Activated T-cell treated with anti-CD3 and anti-CD28 coated beads, Interleukin-2, amount 50 U/mL, for 72 hours (primary cell): ENCODE measurements at places on chromosomes 16 and 17.

DNA sequence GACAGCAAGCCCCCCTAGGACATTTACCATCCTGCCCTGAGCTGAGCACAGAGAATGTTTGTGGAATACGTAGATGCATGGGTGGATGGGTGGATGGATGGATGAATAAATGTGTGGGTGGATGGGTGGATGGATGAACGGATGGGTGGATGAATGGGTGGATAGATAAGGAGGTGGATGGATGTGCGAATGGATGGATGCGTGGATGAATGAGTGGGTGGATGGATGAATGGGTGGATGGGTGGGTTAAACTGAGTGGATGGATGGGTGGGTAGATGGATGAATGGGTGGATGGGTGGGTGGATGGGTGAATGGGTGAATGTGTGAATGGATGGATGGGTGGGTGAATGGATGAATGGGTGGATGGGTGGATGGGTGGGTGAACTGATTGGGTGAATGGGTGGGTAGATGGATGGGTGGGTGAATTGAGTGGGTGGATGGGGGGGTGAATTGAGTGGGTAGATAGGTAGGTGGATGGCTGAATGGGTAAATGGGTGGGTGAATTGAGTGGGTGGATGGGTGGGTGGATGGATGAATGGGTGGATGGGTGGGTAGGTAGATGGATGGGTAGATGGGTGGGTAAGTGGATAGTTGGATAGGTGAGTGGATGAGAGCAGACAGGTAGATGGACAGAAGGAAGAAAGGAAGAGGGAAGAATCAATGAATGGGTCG, 5.2 kb downstream of the TMC6 start:
- DNase-seq, result no peak

GRCh38 chr17:43591779-43592562, 45.8 kb upstream of the ETV4 start:
- no peak for DNase-seq

DNA sequence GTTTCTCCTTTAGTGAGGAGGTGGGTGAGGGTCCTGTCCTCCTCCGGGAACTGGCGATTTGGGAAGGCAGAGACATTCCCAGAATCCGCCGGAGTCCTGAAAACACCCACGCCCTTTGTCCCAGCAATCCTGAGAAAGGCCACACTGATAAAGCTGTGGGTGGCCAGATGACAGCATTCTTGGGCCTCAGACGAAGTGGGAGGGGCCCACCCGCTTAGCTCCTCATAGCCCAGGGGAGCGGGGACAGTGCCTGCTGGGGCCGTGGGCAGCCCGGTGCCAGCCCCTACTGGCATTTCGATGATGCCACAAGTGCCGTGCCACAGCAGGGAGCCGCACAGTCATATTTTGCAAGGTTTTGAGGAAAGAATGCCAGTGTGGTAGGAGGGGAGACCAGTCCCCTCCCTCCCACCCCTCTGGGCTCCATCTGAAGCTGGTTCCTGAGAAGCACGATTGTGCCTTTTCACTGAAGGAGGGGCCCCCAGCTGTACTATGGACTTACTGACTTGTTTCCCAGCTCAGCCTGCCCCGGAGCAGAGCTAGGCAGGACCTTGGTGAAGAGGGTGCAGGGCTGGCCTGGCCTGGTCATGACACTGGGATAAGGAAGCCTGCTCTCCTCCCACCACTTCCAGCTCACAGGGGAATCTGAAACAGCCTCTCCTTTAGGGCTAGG, 20.9 kb upstream of the MPRIP start:
- no peak for DNase-seq

GRCh38 chr16:49969091-49970030, 55.7 kb upstream of the CNEP1R1 start:
- DNase-seq, result no peak

DNA sequence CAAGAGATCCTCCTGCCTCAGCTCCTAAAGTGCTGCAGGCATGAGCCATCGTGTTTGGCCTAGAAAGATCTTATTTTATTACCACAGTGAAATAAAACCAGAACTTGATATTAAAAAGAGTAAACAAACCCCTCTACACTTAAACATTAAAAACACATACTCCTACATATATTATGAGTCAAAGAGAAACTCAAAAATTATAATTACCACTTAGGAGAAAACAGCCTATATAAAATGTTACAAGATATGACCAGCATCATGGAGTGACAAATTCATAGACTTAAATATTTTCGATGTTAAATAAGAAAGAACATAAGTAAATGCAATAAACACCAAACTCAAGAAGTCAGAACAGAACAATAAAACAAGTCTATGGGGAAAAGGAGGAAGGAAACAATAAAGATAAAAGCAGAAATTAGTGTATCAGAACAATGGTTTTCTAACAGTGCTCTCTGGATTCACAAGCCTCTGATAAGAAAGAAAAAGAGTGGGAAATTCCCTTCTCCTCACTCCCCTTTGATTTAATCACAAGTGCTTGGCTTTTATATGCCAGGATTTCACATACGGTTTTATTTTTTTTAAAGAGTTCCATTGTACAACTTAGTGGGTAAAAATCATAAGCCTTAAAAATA, 23.0 kb downstream of the SKAP1 start:
- DNase-seq, result no peak

GRCh38 chr17:78769196-78769773, 12.8 kb downstream of the CYTH1 start:
- no peak for DNase-seq

DNA sequence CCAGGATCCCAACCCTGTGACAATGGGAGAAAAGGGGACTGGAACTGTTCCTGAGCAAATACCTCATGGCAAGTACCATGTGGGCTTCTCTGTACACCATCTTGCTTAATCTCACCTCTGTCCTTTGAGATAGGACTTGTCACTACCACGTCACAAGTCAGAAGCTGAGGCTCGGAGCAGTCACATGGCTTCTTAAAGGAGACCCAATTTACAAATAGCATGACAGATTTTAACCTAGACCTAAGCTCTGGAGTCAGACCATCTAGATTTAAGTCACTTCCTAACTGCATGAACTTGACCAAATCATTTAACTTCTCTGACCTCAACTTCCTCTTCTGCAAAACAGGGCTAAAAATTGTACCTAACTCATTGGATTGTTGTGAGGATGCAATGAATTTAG, 36.0 kb upstream of the CCL1 start:
- no peak for DNase-seq

- no peak for DNase-seq
Measured at GRCh38 chr17:9850151-9850550, 24.4 kb downstream of the GLP2R start.

DNA sequence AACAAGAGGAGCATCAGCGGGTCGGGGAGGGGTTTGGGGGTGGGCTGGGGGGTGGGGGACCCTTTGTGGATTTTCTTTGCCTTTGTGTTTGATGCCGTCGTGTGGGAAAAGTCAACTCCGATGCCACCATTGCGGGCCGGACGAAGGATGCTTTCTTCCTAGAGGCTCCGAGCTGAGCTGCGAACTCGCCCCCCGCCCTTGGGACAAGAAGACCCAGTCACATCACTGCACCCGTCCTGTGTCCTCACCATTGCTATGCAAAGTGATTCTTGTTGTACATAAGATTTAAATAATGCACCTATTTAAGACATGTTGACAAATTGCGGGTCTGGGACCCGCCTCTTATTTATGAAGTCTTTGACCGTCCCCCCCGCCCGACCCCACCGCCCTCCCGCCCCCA, 69.0 kb upstream of the PLCG2 start:
- DNase-seq, result no peak

DNA sequence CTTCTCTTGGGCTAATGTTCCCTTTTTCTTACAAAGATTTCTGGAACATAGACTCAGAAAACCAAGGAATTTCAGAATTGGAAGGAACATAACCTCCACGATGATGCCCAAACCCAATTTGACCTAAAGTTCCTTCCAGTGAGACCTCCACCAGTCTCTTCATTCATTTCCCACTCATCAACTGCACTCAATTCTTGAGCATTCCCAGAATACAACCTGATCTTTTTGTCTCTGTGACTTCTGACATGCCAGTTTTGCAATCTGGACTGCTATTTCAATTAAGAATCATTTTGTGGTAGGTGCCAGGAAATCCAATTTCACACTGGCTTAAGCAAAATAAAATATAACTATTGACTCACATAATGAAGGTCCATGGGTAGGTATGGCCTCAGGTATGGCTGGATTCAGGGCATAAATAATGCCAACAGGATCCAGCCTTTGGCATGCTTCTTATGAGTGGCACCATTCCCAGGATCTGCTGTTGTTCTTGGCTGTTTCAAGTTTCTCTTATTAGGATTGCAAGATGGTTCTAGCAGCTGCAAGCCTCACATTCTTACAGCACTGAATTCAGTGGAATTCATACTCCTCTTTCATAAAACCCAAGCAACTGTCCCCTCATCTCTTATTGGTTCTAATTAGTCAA, 184.3 kb downstream of the HS3ST4 start:
- DNase-seq, result no peak

DNA sequence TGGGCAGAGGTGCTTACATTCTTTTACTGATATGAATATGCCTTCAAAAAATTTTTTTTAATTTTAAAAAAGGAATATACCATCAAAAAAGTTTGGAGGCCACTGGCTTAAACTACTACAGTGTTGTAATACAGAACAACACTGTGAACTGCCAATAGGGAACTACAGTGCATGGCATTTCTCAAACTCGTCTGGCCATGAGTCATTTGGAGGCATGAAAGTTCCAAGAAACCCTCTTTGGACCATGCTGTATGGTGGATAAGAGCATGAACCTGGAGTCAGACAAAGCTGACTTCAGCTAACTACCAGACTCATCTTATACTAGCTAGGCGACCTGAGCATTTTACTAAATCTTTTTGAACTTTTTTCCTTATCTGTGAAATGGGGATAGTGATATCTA, 9.2 kb upstream of the NF1 start:
- DNase-seq, result no peak

DNA sequence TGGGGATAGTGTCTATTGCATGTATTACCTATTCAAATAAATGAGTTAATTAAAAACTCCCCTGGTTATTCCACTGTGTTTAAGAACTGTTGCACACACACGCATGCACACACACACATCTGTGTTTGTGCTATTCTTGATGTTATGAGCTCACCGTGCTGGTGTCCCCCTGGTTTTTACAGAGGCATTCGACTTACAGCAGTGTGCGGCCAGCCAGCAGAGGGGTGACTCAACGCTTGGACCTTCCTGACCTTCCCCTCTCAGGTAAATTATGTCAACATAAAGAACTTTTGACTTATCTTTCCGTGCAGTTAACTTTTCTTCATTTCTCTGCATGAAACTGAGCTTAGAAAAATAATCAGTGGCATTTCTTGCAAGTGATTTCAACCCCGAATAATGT, 214.0 kb downstream of the LGALS9B start:
- no peak for DNase-seq

- DNase-seq, result no peak
Measured at GRCh38 chr17:6797718-6798351, 21.8 kb downstream of the FBXO39 start.

DNA sequence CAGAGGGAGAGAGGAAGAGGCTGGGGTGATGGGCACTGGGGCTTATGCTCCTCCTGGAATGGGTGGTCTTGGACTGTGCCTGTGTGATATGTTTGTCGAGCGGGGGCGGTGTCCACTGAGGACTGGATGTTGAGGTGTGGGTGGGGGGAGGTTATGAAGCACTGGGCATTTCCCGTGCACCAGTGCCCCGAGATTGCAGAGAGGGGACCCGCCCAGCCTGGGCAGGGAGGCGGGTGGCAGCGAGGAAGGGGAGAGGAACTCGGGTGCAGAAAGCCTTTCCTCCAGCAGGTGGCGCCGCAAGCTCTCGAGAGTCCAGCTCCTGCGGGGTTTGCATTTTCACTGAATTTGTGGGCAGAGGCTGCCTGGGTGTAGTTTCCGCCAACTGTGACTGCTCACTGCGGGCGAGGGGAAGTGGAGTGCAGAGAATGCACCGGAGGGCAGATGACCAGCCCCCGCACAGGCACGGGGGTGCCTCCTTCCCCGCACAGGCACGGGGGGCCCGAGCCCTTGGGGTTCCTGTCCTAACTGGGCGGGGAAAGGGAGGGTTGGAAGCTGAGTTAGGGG, 190.6 kb downstream of the SEC14L1 start:
- DNase-seq, result peak; percentile 96

DNA sequence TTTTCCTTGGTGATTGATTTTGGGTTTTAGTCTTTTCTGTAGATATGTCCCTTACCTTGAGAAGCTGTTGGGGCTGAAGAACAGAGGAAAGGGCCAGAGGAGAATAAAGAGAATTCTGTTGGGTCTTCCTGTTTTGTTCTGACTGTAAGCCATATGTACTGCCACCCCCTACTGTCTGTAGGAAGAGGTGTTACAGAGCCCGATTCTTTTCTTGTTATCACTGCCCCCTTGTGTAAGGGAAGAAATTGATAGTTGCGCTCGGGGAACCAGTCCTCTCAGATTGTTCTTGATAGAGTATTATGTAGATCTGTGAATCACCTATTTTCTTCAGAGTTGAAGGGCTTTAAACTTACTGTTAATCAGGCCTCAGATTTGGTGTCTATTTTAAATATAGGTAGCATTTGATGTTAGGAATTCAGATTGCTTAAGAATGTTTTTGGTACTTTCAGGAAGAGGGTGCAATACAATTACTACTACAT, 2.4 kb downstream of the TANC2 start:
- DNase-seq, result peak; percentile 49

- no peak for DNase-seq
Measured at GRCh38 chr16:20676837-20677236, 20.6 kb downstream of the ACSM1 start.

DNA sequence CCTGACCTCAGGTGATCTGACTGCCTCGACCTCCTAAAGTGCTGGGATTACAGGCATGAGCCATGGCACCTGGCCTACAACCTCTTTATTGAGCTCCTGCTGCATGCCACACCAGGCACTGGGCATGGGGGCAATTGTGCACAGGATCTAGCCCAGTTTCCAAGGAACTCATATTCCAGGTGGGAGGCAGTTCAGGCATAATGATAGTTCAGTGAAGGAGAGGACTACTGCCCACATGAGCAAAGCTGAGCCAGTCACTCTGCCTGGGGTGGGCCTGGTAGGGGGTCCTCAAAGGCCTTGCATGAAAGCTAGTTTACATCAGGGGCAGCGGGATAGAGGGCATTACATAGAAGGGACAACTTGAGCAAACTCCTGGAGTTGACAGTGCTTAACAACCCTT, 2.6 kb upstream of the HCRT start:
- DNase-seq, result no peak
